Tongue (tissue), 3 donors: ENCODE measurements at places on chromosomes 5 and 9. TPM values are rescaled to one million over a fixed set of nuclear protein-coding genes. Genes with fewer than 3 reads are reported as not detected.

MEIKIN gene
- total RNA-seq, result 3.9 TPM

TMC1 gene
- 0.62 TPM for total RNA-seq

FSD1L gene
- 28.2 TPM for total RNA-seq

ACTBL2 gene
- not detected for total RNA-seq

SCGB3A1 gene
- total RNA-seq, result 16.5 TPM

DDX4 gene
- not detected for total RNA-seq

GABRA6 gene
- total RNA-seq, result not detected

SHLD3 gene
- 5.7 TPM for total RNA-seq

RNF20 gene
- total RNA-seq, result 35.1 TPM

GABRA1 gene
- total RNA-seq, result not detected

CCDC152 gene
- total RNA-seq, result 3.0 TPM

WNT8A gene
- total RNA-seq, result not detected

RLN2 gene
- not detected for total RNA-seq

PCDHGA12 gene
- 5.1 TPM for total RNA-seq

FCN2 gene
- total RNA-seq, result not detected

AKNA gene
- total RNA-seq, result 9.5 TPM

KIAA1958 gene
- total RNA-seq, result 5.8 TPM

SAXO1 gene
- total RNA-seq, result under 0.01 TPM

TEX48 gene
- total RNA-seq, result not detected

SPATA31A5 gene
- total RNA-seq, result not detected

ENTREP1 gene
- 16.3 TPM for total RNA-seq

IL4 gene
- total RNA-seq, result not detected

CYLC2 gene
- total RNA-seq, result not detected

ARID3C gene
- total RNA-seq, result 0.31 TPM

HDHD3 gene
- 13.0 TPM for total RNA-seq

CCDC183 gene
- not detected for total RNA-seq

LCN15 gene
- total RNA-seq, result not detected

SHISAL2B gene
- total RNA-seq, result not detected

BAAT gene
- total RNA-seq, result 0.41 TPM

PCDHGB3 gene
- 5.7 TPM for total RNA-seq

CCNI2 gene
- total RNA-seq, result not detected

PIP5K1B gene
- total RNA-seq, result 4.5 TPM

MEF2C gene
- 535 TPM for total RNA-seq

TAF7 gene
- total RNA-seq, result 93.2 TPM

RASEF gene
- 5.5 TPM for total RNA-seq

BARX1 gene
- total RNA-seq, result 15.2 TPM

LMNB1 gene
- total RNA-seq, result 54.7 TPM

LRRTM2 gene
- 0.51 TPM for total RNA-seq

WHRN gene
- 4.2 TPM for total RNA-seq

CARTPT gene
- total RNA-seq, result not detected

FRRS1L gene
- 4.7 TPM for total RNA-seq

KIF2A gene
- total RNA-seq, result 44.8 TPM

DBH gene
- 0.10 TPM for total RNA-seq

CCL27 gene
- total RNA-seq, result not detected

IRGM gene
- total RNA-seq, result not detected

UGT3A2 gene
- total RNA-seq, result 0.21 TPM

SPATA31A3 gene
- not detected for total RNA-seq

PRR16 gene
- 5.2 TPM for total RNA-seq

PCDHB1 gene
- not detected for total RNA-seq

MLANA gene
- total RNA-seq, result not detected

ZNF354C gene
- total RNA-seq, result 16.3 TPM

CDKN2B gene
- 2.2 TPM for total RNA-seq
